ENCODE measurements at places on chromosomes 11 and 22.

DNA sequence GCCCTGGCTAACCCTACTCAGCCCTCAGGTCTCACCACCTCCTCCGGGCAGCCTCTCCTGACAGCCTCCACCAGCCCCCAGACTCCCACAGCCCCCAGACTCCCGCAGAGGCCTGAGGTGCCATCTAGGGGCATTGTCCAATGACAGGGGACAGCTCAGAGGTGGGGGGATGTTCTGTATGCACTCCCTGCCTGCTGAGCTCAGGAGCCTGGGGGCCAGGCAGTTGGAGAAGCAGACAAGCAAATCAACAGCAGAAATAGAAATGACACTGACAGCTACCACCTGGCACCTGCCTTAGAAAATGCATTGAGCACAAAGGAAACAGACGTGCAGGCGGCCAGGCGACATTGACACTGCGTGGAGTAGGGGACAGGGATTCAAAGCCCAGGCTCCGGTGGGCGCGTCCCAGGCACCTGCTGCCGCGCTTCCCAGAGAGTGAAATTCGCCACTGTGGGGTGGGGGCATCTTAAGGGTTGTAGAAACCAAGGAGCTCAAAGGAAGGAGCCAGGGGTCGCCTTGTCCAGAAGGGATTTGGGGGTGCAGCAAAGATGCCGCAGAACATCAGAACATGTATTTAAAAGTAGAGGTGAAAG lies 22.5 kb upstream of the WNT7B start:
- DNase-seq: peak; percentile 90

DNA sequence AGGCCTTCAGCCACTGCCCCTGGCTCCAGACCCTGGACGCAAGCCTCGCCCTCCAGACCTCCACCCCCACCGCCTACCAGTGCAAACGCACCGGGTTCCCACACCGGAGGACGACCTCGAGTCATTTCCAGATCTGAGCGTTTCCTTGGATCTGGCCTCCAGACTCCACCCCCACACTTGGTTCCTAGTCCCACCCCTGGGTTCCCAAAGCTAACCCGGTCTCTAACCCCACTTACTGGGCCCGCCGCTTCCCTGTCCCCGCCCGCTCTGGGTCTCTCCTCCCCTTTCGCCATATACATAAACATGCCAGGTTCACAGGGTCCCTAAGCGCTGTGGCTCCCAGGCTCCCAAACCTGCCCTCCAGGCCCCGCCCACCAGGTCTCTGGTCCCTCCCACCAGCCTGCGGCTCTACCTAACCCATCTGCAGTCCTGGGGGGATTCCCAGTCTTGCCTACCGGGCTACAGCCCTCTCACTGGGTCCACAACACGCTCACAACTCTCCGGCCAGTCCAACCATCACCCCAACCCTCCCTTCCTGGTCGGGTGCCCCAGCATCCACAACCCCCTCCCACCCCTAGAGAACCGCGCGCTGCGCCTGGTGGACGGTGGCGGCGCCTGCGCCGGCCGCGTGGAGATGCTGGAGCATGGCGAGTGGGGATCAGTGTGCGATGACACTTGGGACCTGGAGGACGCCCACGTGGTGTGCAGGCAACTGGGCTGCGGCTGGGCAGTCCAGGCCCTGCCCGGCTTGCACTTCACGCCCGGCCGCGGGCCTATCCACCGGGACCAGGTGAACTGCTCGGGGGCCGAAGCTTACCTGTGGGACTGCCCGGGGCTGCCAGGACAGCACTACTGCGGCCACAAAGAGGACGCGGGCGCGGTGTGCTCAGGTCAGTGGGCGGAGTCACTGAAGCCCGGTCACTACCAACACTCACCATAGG lies 36.7 kb downstream of the CD6 start:
- peak; percentile 23 for DNase-seq

DNA sequence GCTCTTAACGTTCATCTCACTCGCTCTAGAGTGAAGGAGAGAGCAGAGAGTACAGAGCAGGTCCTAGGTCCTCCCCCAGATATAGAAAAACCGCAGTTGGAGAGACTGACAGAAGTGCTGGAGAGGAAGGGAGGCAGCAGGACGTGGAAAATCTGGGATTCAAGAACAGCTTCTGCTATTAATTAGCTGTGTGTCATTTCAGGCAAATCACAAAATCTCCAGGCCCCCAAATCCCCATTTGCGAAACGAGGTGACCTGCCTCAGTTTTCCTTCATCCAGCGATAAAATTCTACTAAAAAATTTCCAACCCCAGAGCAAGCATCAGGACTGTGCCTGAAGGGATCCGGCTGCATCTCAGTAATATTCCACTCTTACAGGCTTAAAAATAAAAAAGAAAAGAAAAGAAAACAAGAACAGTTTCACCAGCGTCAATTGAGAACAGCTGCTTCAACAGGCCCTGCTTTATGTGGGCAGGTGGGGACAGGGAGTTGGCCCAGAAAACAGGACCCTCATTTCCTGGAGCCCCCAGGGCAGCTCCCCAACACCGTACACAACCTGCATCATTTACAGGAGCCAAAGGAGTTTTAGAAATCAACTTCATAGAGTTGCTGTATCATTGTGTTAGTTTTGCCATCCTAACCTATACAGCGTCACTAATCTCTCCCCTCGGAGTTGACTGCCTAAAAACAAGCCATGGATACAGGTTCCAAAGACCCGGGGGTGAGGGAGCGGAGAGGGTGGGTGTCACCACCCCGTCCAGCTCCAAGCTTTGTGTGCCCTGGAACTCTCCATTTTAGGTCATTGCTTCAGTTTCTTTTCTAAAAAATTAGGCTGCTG lies 2.3 kb upstream of the MALAT1 start:
- peak; percentile 66 for DNase-seq

DNA sequence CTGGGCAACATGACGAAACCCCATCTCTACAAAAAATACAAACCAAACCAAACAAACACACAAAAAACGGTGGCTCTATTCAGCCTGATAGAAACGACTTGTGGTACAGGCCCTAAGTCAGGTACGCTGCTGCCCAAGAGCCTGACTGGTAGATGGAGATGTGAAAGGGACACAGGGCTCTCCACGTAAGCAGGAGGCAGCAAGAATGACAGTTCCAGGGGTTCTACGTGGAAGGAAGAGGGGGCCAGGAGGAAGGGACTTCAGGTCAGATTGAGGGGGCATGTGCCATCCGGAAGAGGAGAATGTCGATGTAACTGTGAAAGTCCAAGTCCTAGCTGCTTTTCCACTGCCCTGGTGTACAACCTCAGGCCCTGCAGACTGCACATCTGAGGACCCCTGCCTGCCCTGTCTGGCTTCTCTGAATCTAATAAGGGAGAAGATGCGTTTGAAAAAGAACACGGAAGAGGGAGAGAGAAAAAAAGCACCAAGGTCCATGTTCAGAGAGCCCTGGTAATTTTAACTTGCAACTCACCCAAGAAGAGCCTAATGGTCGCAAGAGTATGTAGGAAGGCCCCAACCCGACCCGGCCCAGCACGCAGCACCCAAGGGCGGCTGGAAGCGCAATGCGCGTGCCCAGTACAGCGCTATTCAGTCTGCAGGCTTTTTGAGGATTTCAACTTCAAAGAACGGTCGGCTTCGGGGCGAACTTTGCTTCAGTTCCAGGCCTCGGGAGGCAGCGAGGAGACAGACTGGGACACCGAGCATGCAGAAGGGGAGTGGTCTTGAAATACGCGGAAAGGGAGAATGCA lies 909 bp upstream of the ZNRD2 start:
- no peak for DNase-seq

GRCh38 chr11:37718431-37718999 lies 1120.5 kb upstream of the RAG2 start:
- DNase-seq: no peak

All from cerebellar cortex (tissue), 1 donor.